ENCODE measurements at places on chromosomes 6 and 20.

DNA sequence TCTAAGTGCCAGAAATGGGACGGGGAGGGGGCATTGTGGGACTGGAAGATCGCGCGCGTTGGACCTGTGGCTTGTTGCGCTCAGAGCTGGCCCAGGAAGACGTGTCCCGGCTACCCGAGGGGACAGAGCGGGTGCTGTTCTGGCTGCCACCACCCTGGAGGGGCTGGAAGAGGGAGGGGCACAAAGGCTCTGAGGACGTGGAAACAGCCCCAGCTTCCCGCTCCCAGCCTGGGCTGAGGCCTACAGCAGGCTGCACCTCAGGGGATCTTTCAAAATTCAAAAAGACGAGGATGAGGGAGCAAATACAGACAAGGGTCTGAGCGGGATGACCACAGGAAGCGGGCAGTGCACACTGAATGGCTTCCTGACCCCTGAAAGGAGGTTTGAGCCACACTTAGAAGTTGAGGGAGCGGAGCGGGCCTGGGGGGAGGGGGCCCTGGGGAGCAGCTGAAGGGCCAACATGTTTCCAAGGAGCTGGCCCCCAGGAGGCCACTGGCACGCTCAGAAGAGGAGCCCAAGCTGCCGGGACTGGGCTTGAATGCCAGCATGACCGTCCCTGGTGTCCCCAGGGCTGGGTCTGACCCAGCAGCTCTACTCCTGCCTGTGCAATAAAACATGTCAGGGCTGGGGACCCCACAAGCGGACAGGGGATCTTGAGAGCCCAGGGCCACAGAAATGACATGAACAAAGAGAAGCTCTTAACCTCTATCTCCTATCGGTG lies 1.3 kb downstream of the OXT start:
- no peak for DNase-seq

GRCh38 chr20:59848182-59848581 lies 85.3 kb downstream of the SYCP2 start:
- no peak for DNase-seq

DNA sequence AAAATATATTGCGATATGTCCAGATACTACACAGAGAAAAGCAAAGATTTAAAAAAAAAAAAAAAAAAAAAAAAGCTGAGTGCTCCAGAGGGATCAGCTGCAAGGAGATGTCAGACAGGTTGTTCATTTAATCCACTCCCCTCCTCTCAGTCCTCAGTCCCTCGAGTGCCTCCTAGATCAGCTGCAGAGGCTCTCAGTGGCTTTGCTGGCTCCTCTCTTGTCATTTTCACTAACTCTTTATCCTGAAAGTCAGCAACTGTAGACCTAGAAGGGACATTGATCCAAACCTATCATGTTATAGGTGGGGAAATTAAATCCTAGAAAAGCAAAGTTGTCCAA lies 61.6 kb downstream of the KIAA0319 start:
- no peak for DNase-seq

GRCh38 chr6:170017603-170018320 lies 266.3 kb downstream of the ERMARD start:
- no peak for DNase-seq

DNA sequence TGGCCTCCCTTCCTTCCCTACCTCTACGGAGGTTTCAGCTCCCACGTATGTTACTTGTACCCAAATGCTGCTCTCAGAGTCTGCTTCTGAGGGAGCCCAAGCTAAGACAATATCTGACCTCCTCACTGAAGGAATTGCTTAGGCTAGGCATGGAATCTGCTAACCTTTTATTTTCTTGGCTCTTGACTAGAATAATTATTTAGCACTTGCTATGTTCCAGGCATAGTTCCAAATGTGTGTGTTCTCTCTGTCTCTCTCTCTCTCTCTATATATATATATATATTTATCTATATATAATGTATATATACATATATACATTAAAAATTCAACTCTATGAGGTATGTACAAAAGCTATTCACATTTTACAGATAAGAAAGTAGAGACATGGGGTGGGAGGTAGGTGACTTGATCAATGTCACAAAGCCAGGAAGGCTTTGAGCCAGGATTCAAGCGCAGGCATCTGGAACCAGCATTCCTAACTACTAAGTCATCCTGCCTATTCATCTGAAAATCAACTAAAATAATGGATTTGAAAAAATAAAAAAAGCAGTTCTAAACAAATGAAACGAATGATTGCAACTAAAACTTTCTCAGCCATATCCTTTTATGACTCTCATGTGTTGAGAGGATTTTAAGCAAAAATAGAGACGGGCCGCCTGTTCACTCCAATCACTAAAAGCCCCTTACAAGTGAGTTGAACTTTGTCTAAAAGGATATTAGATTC lies 189.7 kb upstream of the JAG1 start:
- no peak for DNase-seq

DNA sequence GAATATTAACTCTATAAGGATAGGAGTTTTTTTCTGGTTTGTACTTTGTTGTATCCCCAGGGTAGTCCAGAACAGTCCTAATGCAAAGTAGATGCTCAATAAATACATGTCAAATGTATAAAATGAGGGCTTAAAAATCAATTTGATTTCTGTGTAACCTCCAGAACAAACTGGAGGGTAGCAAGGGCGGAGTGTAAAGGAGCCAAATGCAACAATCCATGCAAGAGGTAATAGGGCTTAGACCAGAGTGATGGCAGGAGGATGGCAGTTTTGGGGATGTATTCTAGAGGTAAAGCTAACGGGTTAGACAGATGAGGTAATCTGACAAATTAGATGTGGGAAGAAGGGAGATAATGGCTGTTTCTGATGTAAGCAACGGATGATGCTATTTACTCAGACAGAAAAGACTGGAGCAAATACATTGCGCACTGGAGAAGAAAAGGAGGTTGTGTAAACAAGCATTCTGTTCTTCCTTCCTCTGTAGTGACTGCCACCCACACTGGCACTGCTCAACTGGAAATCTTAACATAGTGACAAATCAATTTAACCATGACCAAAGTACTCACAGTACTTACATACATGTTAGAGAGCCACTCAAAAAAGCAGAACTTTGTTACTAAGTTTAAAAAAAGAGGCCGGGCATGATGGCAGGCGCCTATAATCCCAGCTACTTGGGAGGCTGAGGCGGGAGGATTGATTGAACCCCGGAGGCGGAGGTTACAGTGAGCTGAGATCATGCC lies 2.0 kb downstream of the ZNF318 start:
- DNase-seq = no peak

DNA sequence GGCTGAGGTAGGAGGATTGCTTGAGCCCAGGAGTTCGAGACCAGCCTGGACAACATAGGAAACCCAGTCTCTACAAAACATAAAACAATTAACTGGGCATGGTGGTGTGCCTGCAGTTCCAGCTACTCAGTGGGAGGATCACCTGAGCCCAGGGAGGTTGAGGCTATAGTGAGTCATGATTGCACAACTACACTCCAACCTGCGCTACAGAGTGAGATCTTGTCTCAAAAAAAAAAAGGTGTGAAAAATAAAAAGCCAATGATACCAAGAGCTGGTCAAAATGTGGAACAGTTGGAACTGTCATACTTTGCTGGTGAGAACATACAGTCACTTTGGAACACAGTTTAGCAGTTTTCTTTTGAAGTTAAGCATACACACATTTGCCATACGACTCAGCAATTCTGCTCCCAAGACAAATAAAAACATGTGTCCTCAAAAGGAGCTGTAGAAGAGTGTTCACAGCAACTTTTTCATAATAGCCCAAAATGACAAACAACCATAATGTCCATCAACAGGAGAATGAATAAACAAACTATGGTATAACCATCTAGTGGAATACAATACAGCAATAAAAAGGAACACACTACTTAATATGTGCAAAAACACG lies 21.6 kb upstream of the FKBP5 start:
- no peak for DNase-seq

DNA sequence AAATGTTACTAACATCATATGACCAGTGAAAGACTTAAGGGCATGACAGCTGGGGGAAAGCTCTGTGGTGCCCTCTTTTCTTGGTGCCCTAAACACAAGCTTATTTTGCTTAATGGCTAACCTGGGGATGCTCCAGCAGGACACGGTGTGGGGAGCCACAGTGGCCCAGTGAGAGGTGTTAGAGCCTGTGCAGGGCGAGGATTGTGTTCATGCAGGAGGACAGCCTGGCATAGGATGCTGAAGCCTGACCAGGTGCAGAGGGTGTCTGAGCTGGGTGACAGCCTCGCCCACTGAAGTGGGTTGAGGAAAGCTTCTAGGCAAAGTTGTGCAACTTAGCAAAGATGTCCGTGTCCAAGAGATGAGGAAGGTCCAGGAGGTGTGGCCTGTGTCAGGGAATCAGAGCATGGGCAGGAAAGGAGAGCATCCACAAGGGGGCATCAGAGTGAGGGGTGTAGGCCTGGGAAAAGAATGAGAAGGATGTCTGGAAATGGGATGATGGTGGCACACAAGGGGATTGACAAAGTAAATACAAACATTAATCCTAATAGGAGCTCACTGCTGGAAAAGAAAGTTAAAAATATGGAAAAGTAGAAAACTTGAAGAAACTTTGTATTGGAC lies 33.9 kb downstream of the SLC17A4 start:
- peak; percentile 8 for DNase-seq

GRCh38 chr6:156658186-156658965 lies 118.8 kb upstream of the ARID1B start:
- DNase-seq = no peak

DNA sequence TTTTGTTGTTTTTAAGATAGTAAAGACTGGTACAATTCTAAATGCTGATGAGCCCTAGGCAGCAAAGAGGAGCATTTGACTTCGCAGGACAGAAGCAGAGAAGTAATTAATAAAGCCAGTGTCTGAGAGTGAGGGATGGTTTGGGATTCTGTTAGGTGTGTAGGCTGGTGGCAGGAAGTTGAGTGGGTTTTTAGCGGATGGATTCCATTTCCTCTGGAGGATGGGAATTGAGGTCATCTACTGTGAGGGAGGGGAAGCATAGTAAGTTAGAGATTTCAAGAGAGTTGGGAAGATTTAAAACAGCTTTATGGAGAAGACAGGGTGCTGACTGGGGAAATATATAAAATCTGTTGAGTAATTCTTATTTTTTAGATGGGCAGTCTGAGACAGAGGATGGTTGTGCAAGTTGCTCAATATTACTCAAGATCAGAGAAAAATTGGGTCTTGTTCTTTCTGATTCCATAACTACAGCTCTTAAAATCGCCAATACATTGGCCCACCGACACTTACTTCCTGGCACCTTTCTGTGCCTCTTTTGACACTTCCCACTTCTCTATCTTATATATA lies 48.8 kb downstream of the PRL start:
- DNase-seq = no peak

GRCh38 chr6:14460556-14460955 lies 343.0 kb downstream of the CD83 start:
- DNase-seq = no peak

DNA sequence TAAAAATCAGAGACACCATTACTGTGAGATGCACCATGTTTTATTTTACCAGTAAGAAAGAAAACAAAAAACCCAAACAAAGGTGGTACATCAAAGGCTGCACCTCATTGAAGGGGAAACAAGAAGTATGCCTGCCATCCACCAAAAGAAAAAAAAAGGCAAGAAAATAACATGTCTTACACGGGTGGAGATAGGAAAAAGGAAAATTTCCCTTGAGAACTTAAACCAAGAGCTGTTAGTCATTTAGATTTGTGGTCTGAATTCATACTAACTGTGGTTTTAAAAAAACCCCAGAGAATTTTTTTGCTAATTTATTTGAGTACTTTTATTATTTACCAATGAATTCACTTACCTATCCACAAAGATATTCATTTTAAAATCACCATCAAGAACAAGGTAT lies 144.0 kb downstream of the LRRC1 start:
- no peak for DNase-seq

- DNase-seq = no peak
These were observed 959.8 kb downstream of the EPHA7 start for GRCh38 chr6:92459606-92460005.

DNA sequence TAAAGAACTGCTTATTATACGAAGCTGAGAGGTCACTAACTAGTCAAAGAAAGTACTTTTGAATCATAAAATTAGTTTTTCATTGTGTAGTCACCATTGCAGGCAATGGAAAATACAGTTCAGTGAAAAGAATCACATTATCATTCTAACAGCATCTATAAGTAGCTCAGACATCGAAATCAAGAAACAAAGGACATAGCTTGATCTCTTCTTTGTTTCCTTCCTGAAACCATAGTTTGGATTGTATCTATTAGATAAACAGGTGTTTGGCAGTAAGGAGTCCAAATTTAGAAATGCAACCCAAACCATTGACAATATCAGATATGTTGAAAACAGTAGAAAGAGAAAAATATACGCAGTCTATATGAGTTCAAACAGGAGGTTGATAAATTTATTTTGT lies 697.3 kb downstream of the TFAP2A start:
- DNase-seq = no peak

DNA sequence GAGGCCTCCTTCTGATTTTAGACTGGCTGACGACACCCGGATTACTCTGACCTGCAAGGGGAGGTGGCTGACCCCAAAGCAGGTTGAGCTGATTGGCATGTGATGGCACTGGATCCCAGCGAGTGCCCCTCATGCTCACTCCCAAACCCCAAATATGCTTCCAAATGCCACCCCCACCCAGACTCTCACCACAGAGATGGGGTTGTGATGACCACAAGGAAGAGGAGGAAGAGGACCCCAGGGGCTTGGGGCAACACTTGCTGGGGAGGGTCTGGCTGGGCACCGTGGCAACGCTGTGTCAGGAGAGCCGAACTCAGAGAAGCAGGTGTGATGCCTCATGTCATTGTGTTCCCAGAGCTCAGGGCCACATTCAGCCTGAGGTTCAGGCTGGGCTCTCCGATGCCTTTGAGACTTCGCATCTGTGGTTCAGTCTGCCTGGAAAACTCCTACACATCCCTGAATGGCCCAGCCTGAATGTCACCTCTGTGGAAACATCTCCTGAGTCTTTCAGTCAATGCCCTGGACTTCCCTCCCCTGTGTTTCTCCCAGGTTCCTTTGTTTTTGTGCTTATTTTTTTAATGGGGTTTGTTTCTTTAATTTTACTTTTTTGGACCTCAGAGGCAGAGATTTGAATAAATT lies 169.1 kb upstream of the PMEPA1 start:
- DNase-seq = no peak

- no peak for DNase-seq
These were observed 173.0 kb upstream of the THBS2 start for GRCh38 chr6:169426611-169427010.

- no peak for DNase-seq
These were observed 48.9 kb upstream of the TXNDC5 start for GRCh38 chr6:7959453-7959852.

DNA sequence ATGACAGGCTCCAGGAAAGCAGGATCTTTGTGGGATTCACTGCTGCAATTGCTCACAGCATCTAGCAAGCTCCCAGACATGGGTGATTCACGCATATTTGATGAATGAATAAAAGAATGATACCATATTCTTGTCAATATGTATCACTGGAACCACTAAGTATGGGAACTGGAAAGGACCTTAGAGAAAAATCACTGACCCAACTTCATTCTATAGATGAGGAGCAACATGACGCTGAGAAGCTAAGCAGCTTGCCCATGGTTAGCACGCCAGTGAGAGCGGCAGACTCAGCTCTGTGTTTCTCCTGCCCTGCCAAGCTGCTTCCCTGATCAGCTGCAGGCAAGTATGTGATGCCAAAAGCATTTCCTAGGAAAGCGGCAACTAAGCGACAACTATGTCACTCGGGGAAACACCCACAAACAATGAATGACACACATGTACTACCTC lies 66.8 kb downstream of the PPP1R3G start:
- no peak for DNase-seq

- no peak for DNase-seq
These were observed 6.0 kb upstream of the FASTKD5 start for GRCh38 chr20:3165473-3166337.

GRCh38 chr6:53027131-53027718 lies 32.1 kb upstream of the GSTA4 start:
- no peak for DNase-seq

GRCh38 chr20:37533154-37533715 lies 5.6 kb upstream of the BLCAP start:
- no peak for DNase-seq

GRCh38 chr6:3396503-3397180 lies 60.2 kb downstream of the SLC22A23 start:
- no peak for DNase-seq

Measured in stimulated activated CD8-positive, alpha-beta memory T cell treated with anti-CD3 and anti-CD28 coated beads, Interleukin-15, amount 100 ng/mL, for 48 hours (primary cell).